Ammon's horn (tissue), 1 donor: ENCODE measurements at places on chromosomes 11 and 22.
A peak's percentile ranks its signal among the peaks of the same experiment; 100 is the strongest.

DNA sequence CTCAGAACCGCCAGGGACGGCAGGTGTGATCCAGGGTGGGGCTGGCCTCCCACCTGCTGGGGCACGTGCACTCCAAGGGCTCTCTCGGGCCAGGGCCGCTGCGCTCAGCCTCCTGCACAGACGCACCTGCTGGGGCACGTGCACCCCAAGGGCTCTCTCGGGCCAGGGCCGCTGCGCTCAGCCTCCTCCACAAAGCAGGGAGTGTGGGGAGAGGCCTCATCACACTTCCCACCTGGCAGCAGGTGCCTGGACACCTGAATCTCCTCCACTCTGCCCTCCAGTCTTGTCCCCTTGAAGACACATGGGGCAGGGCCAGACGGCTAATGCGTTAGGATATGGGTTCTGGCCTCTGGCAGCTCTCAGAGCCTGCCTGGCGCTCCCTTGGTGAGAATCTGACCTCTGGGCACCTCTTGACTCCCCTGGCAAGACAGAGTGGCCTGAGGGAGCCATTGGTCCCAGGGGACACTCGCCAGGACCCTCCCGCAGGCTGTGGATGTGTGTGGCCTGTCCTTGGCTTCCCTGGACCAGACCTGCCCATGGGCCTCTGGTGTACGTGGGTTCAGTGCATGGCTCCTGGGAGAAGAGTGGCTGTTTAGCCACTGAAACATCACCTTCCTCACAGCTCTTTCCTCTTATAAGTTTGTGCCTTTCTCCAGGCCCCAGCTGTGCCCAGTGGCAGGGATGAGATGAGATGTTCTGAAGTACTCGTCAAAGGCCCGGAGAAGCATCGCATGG, 73.5 kb downstream of the BRD1 start:
- no peak for DNase-seq

GRCh38 chr11:32005786-32006416, 85.0 kb upstream of the RCN1 start:
- DNase-seq, result peak; percentile 10

- no peak for DNase-seq
Observed at GRCh38 chr11:122189229-122189628, 73.2 kb upstream of the BLID start.

GRCh38 chr22:46373159-46373558, 37.6 kb downstream of the TRMU start:
- no peak for DNase-seq

DNA sequence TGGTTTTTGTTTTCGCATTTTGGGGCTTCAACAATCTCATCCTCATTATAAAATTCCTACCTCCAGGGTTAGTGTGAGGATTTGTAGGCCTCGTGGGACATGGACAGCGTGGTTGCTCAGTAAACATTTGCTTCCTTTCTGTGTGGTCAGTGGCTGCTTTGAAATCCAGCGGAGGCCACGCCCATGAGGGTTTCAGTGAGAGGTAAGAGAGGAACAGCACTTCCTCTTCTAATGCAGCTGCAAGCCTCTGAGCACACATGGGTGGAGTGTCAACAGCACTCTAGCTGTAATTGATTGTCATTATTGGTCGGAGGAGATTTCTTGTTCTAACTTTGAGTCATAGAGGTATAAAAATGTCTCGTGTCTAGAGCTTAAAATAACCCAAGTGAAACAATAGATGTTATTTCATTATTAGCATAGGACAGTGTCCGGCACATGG, 6.0 kb upstream of the ARHGAP42 start:
- peak; percentile 63 for DNase-seq

DNA sequence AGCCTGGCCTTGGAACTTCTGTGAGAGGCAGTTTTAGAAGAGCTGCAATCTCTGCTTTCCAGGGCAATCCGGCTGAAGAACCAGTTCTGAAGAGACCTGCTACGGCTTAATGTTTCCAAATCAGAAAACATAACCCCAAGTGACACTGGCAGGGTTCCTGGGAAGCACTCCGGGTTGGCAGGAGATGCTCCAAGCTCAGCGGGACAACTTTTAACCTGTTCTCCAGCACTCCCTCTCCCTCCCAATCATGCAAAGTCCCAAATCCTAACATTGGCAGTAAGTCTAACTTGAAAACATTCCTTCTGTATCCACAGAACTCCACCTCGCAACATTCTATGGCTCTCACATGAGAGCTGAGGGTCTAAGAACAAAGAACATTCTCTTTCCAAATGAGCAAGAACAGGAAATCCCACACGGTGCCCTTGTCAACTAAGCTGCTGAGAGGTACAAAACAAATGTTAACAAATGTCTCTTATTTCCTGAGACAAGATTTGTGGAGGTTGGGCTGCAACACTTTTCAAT, 48.5 kb upstream of the MN1 start:
- DNase-seq, result no peak

GRCh38 chr11:58626934-58627483, 4.5 kb downstream of the CNTF start:
- no peak for DNase-seq

DNA sequence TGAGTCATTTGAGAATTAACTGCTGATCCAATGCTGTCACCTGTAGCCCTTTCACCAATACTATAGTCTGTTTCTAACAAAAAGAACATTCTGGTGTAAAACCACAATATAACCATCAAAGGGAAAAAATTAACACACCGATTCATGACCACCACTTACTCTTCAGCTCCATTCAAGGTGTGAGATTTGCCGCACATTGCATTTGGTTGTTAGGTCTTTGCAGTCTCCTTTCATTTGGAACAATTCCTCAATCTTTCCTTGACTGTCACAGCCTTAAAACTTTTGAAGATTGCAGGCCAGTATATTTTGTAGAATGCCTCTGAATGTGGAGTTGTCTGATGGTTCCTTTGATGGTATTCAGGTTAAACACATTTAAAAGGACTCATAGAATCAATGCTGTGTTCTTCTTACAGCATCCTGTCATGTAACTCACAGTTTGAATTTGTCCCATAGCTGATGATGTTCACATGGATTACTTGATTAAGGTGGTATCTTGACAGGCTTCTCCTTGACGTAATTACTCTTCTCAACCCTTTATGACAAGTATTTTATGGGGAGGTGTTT, 63.6 kb downstream of the TNRC6B start:
- no peak for DNase-seq

- DNase-seq, result no peak
Observed at GRCh38 chr11:96472085-96472484, 82.3 kb downstream of the JRKL start.

DNA sequence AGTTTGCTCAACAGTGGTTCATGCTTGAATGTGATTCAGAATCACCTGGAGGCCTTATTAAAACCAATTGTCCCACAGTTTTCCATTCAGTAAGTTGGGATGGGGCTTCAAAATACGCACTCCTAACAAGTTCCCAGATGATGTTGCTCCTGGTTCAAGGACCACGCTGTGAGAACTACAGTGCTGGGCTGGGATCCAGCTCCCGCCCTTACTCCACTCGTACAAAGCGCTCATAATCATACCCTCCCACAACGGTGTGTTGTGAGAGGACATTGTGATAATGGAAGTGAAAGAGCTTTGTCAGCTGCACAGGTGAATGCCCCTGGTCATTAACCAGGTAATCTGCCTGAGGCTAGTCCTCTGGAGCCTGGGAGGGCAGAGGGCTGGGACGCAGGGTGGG, 1.3 kb upstream of the CD82 start:
- no peak for DNase-seq

GRCh38 chr11:116424615-116425261, 348.0 kb downstream of the BUD13 start:
- DNase-seq, result no peak

- DNase-seq, result no peak
Observed at GRCh38 chr11:110196241-110196754, 100.1 kb downstream of the RDX start.

DNA sequence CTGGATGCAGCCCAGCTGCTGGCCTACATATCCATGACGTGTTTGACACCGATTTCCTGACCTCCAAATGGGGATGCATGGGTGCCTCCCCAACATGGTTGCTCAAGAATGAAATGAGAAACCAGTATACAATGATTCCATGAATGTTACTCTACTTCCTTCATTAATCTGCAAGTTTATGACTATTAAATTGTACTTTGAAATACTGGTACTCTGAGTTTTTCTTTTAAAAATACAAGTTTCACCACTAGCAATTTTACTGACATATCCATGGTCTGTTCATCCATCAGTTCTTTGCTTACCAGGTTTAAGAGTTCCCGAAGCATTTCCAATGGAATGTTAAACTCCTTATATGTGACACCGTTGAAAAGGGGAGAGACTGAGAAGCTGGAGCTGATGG, 39.1 kb downstream of the SERPIND1 start:
- no peak for DNase-seq

DNA sequence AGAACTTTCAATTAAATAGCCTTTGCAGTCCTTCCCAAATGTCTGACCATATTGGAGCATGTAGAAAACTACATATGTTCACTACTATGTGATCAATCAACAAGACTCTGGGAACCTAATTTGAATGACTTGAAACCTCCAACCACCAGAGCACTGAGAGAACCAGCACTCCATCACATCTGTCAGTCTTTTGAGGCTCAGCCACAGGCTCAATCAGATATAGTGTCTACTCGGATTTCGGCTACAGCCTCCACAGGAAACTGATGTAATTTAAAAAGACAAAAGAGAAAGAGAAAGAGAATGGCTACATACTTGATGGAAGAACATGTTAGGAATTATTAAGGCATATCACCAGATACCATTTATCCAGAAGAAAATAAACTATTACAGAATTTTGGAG, 859.0 kb downstream of the FAM181B start:
- DNase-seq, result no peak
